ENCODE measurements at places on chromosomes 3 and 15.
A peak's percentile ranks its signal among the peaks of the same experiment; 100 is the strongest.

GRCh38 chr3:127711896-127712295, 39.1 kb downstream of the ABTB1 start:
- no peak for DNase-seq

DNA sequence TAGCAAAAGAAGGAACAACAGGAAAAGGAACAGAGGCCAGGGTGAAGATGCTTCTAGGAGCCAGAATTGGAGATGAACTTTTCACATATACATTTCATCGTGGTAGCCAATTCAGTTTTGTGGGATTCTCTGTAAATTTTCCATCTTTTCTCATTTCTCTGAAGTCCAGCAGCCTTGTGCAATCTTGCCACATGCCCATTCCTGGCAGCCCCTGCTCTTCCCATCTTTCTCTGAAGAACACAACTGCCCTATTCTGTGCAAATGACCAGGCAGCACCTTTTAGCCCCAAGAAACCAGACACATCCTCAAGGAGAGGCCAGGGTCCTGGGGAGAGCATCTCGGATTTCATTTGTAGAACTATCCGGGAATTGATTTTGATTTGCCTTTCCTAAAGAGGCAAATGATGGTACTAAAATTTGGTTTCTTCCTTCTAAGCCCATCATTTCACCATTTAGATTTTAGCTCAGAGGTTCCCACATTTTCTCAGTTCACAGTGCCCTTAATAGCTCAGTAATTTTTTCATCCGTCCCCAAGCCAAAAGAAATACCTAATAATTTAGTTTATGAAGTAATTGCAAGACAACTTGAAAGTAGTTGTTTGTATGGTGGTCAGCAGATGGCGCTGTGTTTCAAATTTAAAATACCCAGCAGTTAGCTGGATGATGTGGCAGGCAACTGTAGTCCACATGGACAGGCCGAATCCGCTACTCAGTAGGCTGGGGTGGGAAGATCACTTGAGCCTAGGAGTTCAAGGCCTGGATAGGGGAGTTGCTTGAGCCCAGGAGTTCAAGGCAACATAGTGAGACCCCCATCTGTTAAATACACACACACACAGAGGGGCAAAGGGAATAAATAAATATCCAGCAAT, 61.3 kb upstream of the ACKR4 start:
- DNase-seq, result peak; percentile 86

GRCh38 chr3:139364549-139364948, 20.7 kb downstream of the MRPS22 start:
- no peak for DNase-seq

DNA sequence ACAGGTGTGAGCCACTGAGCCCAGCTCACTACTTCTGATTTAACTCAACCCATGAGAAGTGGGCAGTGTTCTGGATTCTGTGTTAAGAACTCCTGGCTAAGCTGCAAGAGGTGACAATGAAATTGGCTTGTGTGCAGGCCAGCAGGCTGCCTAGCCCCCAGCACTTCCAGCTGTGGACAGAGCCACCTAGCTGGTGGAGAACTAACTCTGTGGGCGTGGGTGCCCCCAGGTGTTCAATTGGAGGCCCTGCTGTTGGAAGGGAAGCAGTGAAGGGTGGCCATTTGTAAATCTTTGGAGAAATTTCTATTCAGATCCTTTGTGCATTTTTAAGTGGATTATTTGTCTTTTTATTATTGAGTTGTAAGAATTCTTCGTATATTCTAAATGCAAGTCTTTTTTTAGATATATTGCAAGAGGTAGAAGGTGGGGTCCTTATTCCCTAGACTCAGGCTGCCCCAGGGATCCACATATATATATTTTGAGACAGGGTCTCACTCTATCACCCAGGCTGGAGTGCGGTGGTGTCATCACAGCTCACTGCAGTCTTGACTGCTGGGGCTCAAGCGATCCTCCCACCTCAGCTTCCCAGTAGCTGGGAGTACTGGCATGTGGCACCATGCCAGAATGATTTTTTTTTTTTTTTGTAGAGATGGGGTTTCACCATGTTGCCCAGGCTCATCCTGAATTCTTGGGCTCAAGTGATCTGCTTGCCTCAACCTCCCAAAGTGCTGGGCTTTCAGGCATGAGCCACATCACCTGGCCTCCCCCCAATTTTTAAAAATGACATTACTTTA, 7.2 kb upstream of the SCAMP5 start:
- peak; percentile 26 for DNase-seq

DNA sequence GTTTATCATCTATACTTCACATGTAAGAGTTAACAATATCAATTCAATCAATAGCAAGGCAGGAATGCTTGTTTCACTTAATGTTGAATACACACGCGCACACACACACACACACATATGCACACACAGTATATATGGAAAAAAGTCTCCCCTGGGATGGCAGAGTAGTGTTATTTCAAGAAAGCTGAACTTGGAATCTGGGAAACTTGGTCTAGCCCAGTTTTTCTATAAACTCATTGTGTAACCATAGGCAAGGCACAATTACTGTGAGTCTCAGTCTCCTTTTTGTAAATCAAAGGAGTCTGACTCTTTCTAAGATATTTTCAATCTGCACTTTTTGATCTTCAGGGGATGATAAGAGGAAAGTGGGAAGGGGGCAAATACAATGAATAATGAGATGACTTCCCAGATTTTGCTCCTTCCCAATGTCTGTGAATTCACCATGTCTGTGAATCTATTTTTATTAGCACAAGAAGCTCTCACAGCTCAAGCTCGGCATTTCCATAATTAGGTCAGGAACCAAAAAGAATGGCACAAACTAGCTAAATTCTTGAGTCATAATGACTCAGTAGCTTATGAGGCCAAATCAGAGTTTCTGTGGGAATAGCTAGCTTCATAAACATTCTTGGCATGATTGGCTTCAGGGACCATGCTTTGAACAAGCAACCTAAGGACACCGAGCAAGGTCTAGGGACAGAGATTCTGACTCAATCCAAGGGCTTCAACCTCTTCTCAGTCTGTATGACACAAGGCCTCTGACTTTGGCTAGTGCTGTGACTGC, 227.4 kb upstream of the DCBLD2 start:
- DNase-seq, result peak; percentile 97

DNA sequence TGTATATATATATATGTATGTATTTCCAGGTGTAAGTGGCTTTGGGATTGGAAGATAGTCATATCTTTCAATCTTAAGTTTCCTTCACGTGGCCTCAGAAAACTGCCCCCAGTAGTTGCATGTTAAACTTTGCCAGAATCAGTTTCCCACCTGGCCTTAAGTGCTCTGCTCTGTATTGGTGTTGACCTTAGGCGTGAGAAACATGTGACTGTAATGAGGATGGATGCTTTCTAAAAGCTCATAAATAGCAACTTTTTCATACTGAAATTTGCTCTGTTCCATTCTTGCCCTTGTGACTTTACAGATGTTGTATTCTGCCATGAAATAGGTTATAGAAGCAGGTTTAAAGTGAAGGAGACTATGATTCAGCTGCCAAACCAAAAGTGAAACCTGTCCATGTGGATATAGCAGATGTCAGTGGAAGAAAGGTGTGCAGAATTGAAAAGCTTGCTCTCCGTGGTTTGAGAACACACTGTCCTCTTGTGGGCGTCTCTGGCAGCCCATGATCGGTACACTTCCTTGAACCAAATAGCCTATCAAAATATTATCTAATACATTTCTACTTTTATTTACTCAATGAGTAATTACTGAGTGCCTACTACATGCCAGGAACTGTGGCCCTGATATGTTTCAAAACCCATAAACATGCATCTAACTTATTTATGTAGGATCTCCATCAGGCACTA, 15.8 kb downstream of the SCG5 start:
- no peak for DNase-seq

DNA sequence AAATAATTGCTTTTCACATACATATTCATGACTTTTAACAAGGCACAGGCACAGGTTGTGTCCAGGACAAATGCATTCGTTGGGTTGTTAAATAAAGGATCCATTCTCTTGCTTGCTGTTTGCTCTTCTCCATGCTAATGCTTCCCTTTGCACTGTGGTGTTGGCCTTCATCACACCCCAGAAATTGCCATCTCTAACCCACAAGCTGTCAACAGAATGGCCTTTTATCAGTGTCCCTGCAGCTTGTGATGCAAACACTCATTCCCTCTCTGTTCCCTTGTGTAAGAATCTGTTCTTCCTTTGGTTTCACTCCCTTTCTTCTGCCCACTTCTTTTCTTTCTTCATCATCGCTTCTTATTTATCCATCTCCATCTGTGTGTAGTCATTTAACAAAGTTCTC, 72.2 kb downstream of the SLC7A14 start:
- no peak for DNase-seq

GRCh38 chr15:34799149-34800101, 4.1 kb upstream of the ACTC1 start:
- peak; percentile 9 for DNase-seq

DNA sequence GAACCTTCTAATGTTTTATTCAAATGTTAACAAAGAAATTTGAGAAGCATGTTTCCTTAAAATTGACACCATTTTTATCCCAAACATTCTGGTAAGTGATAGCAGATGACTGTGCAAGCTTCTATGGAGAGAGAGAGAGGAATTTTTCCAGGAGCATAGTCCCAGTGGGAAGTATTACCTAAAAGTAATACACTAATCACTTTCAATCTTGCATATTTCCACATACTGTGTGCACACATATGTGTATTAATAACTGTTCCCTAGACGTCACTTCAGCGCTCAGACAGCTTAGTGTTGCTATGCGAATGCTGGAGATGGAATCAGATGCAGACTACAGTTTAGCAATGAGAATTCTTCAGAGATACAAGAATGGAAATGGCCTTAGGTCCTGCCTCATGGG, 424.3 kb upstream of the TPRG1 start:
- peak; percentile 75 for DNase-seq

DNA sequence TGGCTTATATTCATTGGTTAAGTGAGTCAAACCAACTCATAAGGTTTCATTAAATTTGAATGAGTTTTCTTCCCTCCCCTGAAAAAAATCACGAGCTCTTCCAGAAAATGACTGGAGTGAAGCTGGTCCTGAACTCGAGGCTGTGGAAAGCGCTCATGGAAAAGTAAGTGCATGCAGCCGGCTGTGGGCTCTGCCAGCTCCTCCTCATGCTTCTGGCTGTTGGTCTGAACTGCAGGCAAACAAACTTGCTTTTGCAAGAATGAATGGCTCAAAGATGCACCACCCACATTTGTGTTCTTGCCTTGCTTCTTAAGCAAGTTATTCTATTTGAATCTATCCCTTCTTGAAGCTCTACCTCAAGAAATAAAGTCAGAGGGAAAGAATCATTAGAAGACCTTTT, 6.2 kb downstream of the ETV5 start:
- DNase-seq, result no peak

DNA sequence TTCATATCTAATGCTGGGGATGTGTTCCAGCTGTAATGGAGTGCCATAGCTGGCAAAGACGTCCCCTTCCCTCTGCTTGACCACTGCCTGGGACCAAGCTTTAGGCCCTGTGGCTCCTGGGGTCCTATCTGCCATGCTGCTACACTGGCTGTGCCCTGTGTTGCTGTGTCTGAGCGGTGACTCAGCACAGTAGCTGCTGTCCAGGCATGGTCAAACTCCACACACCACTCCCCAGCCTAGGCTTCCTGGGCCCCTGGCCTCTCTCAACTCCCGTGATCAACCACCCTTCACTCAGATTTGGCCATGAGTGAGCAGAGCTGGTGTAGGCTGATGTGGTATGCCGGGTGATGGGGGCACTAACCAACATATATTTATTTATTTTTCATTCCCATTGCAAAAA, 27.0 kb downstream of the EPHB1 start:
- no peak for DNase-seq

GRCh38 chr3:46713898-46714552, 3.6 kb downstream of the PRSS50 start:
- no peak for DNase-seq

DNA sequence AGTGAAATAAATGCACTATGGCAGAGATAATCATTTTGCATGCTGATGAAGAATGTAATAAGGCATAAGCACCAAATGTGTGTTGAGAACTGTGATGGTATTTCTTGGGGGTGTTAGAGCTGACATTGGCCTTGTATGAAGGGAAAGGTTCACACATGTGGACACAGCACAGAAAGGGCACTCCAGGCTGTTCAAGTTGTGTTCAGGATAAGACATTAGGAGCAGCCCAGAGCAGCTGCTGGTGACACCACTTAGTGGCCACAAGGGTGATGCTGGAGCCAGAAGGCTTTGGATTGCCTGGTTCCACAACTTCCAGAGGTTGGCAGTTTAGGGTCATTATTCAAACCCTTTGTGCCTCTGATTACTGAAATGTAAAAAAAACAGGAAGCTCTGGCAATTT, 155.4 kb downstream of the GOLGA6L6 start:
- DNase-seq, result no peak

DNA sequence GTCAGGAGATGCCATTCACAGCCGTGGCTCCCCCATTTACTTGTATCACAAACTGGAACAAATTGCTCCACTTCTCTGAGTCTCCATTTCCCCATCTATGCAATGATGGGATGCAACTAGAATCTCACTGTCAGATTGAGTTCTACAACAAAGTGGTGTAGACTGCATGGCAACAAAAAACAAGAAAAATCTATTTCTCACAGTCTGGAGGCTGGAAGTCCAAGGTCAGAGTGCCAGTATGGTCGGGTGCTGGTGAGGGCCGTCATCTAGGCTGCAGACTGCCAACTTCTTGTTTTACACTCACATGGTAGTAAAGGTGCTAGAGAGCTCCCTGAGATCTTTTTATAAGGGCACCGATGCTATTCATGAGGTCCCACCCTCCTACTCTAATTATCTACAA, 158.4 kb upstream of the BCL6 start:
- DNase-seq, result no peak

GRCh38 chr3:68880632-68881031, 51.7 kb downstream of the TAFA4 start:
- no peak for DNase-seq

GRCh38 chr15:92714077-92714476, 58.5 kb upstream of the FAM174B start:
- DNase-seq, result peak; percentile 50

DNA sequence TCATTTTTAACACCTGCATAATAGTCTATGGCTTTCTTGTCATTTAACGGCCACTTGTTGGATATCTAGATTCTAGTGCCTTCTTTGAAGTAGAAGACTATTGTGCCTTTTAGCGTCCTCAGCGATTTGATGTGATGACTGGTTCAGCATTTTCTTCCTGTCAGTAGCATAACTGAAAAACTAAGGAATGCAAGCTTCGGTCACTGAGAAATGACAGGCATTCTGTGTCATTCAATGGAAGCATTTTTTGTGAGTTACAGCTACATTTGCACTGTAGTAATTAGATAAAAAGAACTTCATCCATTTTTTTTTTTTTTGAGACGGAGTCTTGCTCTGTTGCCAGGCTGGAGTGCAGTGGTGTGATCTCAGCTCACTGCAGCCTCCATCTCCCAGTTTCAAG, 10.3 kb downstream of the NEK11 start:
- DNase-seq, result peak; percentile 30

- no peak for DNase-seq
Measured at GRCh38 chr3:154274348-154274747, 49.9 kb downstream of the DHX36 start.

All from fibroblast of upper back skin (primary cell).